Stimulated activated CD8-positive, alpha-beta memory T cell treated with anti-CD3 and anti-CD28 coated beads, Interleukin-15, amount 100 ng/mL, for 4 hours (primary cell): ENCODE measurements at places on chromosomes 4 and X.

GRCh38 chr4:7766661-7767345 lies 172.9 kb downstream of the AFAP1 start:
- DNase-seq, result no peak

- no peak for DNase-seq
Observed at GRCh38 chrX:105052926-105053325, 167.6 kb downstream of the TEX13A start.

- no peak for DNase-seq
Observed at GRCh38 chr4:105569057-105569865, 16.8 kb downstream of the ARHGEF38 start.

GRCh38 chr4:141814499-141814898 lies 178.1 kb downstream of the IL15 start:
- no peak for DNase-seq

DNA sequence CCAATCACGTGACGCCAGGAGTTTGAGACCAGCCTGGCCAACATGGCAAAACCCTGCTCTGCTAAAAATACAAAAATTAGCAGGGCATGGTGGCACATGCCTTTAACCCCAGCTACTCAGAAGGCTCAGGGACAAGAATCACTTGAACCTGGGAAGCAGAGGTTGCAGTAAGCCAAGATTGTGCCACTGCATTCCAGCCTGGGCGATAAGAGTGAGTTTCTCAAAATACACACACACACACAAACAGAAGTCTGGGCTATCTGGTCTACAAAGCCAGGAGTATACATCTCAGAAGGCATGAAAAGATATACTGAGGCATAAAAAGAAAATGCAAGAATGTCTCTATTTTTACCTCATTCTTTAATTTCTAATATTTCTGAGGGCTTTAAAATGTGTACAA lies 11.3 kb downstream of the YTHDC1 start:
- no peak for DNase-seq

GRCh38 chr4:169342159-169342860 lies 71.6 kb upstream of the SH3RF1 start:
- DNase-seq, result no peak

DNA sequence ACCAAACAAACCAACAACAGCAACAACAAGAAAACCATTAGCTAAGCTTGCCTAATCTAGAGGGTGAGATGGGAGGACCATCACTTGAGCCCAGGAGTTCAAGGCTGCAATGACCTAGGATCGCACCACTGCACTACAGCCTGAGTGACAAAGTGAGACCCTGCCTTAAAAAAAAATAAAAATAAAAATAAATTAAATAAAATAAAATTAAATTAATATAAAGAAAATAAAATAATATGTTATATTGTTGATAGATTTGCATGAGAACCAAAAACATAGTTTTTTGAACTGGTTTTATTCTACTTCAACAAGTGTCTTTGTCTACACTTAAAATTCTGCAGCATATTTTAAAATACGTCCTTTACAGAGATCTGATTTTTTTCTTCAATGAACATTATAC lies 2683.1 kb downstream of the ARAP2 start:
- no peak for DNase-seq

DNA sequence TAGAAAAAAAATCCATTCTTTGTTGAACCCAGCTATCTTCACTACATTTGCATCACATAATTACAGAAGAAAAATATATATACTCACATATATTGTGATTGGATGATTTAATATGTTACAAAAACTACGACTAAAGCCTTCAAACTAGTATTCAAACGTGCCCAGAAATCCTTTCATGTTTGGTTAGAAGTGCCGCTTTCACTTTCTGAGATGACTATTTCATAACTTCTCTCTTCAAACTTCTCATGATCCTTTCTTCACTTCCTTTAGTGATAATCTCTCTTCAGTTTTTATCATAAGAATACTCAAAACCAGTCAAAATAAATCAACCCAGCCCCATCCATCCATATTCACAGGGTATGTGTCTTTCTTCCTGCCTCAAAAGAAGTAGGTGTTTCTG lies 50.8 kb upstream of the NAF1 start:
- DNase-seq, result no peak

DNA sequence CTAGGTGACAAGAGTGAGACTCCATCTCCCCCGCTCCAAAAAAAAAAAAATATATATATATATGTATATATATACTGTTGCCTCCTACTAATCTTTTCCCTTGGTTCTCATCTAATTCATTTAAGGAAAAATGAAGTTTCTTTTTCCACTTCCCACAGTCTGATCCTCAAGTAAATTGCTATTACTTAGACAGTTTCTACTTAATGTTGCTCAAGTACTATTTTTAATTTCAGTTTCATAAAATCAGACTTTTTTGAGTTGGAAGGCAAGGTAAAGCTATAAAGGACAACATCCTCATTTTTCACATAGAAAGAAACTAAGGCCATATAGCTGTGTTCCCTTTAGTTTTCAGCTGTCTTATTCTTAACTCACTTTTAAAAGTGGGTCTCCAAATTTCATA lies 5.8 kb downstream of the RXFP1 start:
- DNase-seq, result no peak

GRCh38 chr4:3293401-3294391 lies 875 bp downstream of the RGS12 start:
- no peak for DNase-seq
